IPS DF 19.7 (cell line): ENCODE measurements at places on chromosomes 7 and 10.

DNA sequence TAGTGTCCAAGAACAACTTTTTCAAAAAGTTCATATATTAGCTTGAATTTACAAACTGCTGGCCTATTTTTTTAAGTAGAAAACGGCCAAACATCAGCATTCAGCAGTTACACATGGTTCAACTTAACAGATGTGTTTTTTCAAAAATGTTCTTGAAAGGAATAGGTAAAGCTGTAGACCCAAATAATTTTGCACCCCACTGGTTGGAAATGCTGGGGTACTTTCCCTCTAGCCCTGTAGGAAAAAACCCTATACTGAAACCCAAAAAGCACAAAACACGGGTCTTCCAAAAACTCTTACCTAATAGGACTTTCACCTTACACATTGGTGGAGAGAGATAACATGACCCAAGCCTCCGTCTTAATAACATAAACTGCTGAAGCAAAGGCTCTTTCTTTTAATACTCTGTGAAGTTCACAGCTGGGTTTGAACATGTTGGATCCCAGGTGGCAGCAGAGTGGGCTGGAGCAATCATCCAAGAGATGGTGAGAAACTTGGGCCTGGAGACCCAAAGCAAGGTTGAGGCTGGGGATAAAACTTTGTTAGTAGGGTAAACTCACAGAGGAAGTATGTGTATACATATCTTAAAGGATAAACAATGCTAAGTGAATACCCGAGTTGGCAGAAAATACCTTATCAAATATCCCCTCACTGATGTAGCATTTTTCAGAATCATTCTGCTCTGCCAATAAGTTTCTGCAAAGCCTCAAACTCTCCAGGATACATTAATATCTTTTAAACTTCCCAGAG lies 629 bp upstream of the DNAJC9 start:
- no peak for DNase-seq

GRCh38 chr7:103765901-103766300 lies 223.6 kb downstream of the RELN start:
- DNase-seq = no peak

DNA sequence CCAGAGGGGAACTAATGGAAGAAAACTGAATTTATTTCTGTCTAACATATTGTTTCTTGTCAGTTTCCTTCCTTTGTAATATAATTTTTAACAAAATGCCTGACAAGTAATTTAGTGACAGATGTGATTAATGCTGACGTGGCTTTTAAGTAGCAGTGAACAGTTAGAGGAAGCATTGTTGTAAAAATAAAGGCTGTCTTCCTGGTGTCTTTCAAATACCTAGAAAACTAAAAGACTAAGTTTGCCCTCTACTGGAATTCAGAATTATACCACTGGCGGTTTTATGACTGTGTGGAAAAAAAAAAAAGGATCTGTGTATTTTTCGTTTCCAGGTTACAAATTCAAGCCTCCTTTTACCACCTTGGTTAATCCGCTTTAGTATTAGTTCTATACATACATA lies 217.1 kb upstream of the DPP6 start:
- no peak for DNase-seq

DNA sequence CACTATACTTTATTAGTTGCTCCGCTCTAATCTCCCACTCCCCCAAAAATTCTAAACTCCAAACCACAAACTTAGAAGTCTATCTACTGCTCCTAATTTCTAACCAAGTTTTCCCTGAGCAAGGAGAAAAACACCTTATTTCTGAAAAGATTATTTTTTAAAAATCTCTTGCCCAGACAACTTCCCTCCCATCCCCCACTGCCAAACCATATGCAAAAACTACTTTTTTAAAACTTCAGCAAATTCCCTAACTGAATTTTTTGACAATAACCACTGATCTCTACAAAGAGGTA lies 1.9 kb downstream of the UBE2H start:
- no peak for DNase-seq

DNA sequence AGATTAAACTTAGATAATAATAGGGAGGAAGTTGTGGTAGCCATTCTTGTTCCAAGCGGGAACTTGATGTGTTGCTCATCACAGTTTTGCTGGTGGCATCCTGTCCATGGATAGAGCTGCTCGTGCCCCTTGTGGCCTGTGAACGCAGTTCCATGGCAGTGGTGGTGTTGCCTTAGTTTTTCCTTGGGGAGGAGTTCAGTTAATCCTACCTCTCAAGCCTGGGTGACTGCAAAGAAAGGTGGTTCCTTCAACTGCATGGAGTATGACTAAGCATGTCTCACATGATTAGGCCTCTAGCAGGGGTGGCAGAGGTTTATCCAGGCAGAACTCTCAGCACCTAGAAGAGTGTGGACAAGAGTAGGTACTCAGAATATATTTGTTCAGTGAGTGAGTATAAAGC lies 99.7 kb downstream of the MAPK8 start:
- no peak for DNase-seq

DNA sequence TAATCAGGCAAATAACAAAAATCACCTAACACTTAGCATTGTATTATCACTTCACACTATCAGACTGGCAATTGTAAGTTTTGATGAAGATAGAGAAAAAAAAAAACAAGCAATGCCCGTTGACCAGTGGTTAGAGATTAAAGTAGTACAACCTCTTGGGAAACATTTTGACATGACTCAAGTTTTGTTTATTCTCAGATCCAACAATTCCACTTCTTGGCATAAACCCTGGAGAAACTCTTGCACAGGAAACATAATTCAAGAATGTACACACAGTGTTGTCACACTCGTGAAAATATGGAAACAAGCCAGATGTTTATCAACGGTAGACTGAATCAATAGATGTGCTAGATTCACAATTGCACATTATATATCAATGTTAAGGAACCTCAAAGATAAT lies 37.2 kb downstream of the FRMD4A start:
- DNase-seq = no peak

DNA sequence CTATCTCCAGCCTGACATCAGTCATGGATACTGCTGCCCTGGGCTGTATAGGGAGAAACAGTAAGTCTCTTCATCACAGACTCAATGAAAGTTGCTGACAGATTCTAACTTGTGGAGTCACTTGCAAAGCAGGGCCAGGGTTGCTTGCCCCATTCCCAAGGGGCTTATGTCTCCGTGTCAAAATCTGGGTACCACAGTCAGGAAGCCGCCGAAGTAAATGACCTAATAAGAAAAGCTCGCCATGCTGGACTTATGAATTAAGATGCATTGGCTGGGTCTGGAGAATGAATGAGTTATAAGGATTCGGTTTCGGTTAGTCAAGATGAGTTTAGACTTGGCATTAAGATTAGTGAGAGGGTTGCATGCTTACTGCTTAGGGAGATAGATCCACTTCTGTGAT lies 10.8 kb upstream of the OR6V1 start:
- no peak for DNase-seq

- DNase-seq = no peak
These were observed 44.7 kb downstream of the RBM17 start for GRCh38 chr10:6133331-6134098.

- DNase-seq = no peak
These were observed 22.9 kb downstream of the H2AZ2 start for GRCh38 chr7:44824894-44825526.
